ENCODE measurements at places on chromosomes 4 and X. TPM values are rescaled to one million over a fixed set of nuclear protein-coding genes. Genes with fewer than 3 reads are reported as not detected.

DNA sequence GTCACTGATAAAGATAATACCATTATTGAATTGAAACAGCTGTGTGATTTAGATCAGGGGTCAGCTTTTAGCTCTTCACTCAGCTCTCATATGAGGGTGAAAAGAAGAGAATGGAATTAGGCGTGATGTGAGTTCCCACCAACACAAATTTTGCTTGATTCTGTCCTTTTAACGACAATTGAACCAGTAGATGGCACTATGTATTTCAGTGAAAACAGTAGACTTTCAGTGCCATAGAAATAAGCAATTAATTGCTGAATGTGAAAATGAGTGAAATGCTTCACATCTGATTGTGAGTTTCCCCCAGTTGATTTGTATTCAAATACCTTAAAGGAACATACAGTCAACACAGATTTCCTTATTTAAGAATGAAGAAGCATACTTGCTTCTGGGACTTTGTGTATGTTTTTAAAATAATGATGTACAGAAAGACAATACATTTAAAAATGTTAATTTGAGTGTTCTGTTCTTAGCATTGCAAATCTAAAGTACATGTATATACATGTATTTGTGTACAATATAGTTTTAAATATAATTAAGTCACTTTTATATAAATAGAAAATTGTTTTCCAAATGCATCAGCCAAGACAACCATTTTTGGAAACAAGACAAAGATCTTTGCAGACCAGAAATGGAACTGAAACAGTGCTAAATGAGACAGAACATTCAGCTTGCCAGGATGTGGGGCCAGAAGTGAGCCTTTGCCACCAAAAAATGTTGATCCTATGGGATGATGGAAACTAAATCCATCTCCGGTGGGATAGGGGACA is 178.8 kb downstream of the SNCA start:
- peak; percentile 25 for DNase-seq

- no peak for DNase-seq
Observed at GRCh38 chr4:52265781-52266525, 214.8 kb downstream of the SPATA18 start.

DNA sequence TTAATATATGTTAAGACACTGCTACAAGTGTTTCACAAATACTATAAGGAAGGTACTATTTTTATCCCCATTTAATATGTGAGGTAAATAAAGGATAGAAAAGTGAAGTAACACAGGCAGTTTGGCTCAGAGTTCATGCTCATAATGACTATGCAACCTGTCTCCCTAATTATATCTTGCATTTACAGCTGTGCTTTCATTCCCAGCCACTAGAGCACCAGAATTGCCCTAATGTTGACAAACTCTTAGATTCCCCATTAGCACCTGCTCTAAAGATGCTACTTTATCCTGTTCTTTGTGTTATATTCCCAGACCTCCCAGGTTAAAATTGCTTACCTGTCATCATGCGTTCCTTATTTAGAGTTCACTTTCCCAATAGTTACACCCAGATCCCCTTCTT is 833.6 kb downstream of the CCSER1 start:
- no peak for DNase-seq

DNA sequence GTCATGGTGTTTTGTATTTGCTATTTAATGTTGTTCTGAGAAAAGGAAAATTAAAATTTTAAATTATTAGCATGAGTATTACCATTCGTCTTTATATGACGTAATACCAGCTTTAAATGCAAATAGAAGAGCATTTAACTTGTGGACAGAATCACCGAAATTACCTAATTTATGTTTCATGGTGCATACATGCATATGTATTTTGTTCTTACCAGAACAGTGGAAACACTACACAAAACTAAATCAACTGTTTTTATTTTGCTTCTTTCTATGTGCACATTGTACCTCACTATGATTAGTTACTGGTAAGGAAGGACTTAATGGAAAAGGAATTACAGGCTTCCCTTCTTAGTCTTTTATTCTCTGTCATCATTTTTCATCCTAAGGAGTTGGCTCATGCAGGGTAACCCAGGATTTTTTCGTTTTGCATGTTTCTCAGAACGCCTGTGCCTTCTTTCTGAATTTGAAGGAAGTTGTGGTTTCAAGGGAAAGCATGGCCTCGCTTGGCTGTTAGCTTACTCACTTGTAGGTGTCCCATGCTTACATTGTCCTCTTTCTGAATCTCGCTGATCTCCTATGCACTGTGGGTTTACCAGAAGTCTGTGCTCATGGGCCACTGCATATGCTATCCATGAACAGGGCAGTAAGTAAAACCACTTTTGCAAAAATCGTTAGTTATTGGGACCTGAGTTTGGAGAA is 300.0 kb upstream of the PUDP start:
- DNase-seq, result no peak

DNA sequence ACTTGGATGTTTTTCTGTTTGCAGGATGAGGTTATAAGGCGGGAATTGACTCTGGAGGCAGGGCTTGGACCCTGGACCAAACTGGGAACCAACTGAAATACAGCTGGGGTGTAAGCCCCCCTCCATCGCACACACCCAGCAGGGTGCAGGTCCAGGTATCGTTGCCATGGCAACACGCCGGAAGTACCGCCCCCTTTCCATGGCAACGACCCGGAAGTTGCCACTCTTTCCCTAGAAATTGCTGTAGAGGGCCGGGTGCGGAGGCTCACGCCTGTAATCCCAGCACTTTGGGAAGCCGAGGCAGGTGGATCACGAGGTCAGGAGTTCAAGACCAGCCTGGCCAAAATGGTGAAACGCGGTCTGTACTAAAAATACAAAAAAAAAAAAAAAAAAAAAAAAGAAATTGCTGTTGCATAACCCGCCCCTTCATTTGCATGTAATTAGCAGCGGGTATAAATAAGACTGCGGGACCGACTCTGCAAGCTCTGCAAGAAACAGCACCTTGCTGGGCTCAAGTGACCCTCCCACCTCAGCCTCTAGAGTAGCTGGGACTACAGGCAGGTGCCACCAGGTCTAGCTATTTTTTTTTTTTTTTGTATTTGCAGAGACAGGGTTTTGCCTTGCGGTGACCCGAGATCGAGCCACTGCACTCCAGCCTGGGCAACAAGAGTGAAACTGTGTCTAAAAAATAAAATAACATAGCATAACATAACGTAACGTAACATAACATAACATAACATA is 139.6 kb downstream of the CRLF2 start:
- DNase-seq, result no peak

The LONRF3 gene
- 0.33 TPM for total RNA-seq

The PNMA6A gene
- 3.3 TPM for total RNA-seq

The UCHL1 gene
- total RNA-seq, result 397 TPM

The RIBC1 gene
- 0.77 TPM for total RNA-seq

The HMGB3 gene
- 5.4 TPM for total RNA-seq

The GPR82 gene
- not detected for total RNA-seq

The NAA15 gene
- 23.1 TPM for total RNA-seq
